Immature natural killer cell (primary cell): ENCODE measurements at places on chromosomes 1 and 21.

- no peak overlapping the region for H3K4me3 ChIP-seq
- peaks cover 3% of the 10 kb centered on the region for H3K27me3 ChIP-seq
- H3K36me3 ChIP-seq, result no peaks in the 10 kb centered on the region
- H3K27ac ChIP-seq, result no peak overlapping the region
- H3K4me1 ChIP-seq, result peaks cover 22% of the 10 kb centered on the region
These were observed 356.6 kb upstream of the SNX7 start for GRCh38 chr1:98304888-98305287.

- H3K4me3 ChIP-seq, result no peak overlapping the region
- no peaks in the 10 kb centered on the region for H3K4me1 ChIP-seq
- peaks cover 17% of the 10 kb centered on the region for H3K36me3 ChIP-seq
- H3K27me3 ChIP-seq, result peaks cover 1% of the 10 kb centered on the region
- no peak overlapping the region for H3K27ac ChIP-seq
These were observed 8.3 kb upstream of the PTCH2 start for GRCh38 chr1:44851308-44851707.

GRCh38 chr1:3550511-3551289 is 60.6 kb downstream of the MEGF6 start:
- DNase-seq, result no peak
- H3K27ac ChIP-seq, result no peak overlapping the region
- H3K27me3 ChIP-seq, result no peaks in the 10 kb centered on the region
- no peaks in the 10 kb centered on the region for H3K36me3 ChIP-seq
- H3K4me1 ChIP-seq, result no peaks in the 10 kb centered on the region
- H3K4me3 ChIP-seq, result no peak overlapping the region

GRCh38 chr21:39452207-39452969 is 618 bp downstream of the SH3BGR start:
- H3K27ac ChIP-seq, result no peak overlapping the region
- no peak overlapping the region for H3K4me3 ChIP-seq
- H3K27me3 ChIP-seq, result peaks cover 3% of the 10 kb centered on the region
- H3K36me3 ChIP-seq, result peaks cover 4% of the 10 kb centered on the region
- no peak for DNase-seq

- DNase-seq, result peak; percentile 7
- peaks cover 43% of the 10 kb centered on the region for H3K27me3 ChIP-seq
- H3K4me1 ChIP-seq, result peaks cover 62% of the 10 kb centered on the region
- peak overlapping the region; percentile 21 for H3K27ac ChIP-seq
- H3K36me3 ChIP-seq, result peaks cover 45% of the 10 kb centered on the region
These were observed 3.3 kb downstream of the RSRP1 start for GRCh38 chr1:25243907-25244306.

- peaks cover 3% of the 10 kb centered on the region for H3K27me3 ChIP-seq
- DNase-seq, result no peak
- no peaks in the 10 kb centered on the region for H3K36me3 ChIP-seq
- no peak overlapping the region for H3K27ac ChIP-seq
- H3K4me3 ChIP-seq, result no peak overlapping the region
- H3K4me1 ChIP-seq, result no peaks in the 10 kb centered on the region
These were observed 23.3 kb downstream of the EPHA10 start for GRCh38 chr1:37741662-37742061.

DNA sequence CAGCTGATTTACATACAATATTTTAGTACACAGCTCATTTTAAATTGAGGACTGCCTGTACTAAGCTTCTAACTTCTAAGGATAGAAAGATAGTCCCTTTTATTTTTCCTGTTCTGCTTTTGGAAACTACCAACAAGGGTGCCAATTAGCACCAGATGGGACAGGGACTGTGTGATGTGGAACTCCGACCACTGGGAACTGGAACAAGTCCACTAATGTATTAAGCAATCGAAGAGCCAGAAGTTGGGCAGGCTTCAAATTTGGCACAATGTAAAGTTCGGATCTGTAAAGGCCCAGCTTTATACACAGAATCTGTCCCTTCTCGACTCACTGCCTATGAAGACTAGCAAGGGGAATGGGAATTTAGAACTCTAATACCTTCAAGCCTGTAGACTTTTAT is 149.3 kb downstream of the ZC3H11B start:
- peaks cover 2% of the 10 kb centered on the region for H3K27me3 ChIP-seq
- no peaks in the 10 kb centered on the region for H3K36me3 ChIP-seq
- no peak for DNase-seq
- no peak overlapping the region for H3K4me3 ChIP-seq

GRCh38 chr1:57300186-57300585 is 123.7 kb downstream of the DAB1 start:
- no peaks in the 10 kb centered on the region for H3K4me1 ChIP-seq
- H3K27ac ChIP-seq, result no peak overlapping the region
- no peak overlapping the region for H3K4me3 ChIP-seq
- no peak for DNase-seq

DNA sequence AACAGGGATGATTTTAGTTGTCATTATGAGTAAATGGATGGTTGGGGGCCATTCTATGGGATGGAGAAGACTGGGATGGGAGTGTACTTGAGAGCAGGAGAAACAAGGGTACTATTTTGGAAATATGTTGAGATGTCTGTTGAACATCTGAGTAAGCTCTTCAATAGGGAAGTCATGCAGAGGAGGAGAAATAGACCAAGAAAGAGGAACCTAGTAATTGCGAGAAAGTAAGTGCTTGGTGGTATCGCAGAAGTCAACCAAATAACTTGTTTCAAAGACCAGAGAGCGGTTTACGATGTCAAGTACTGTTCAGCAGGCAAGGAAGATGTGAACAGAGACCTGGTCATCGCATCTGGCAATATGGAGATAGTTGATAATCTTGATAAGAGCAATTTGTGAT is 22.4 kb upstream of the CHRM3 start:
- no peak for DNase-seq
- H3K36me3 ChIP-seq, result no peaks in the 10 kb centered on the region
- no peak overlapping the region for H3K4me3 ChIP-seq
- H3K27ac ChIP-seq, result no peak overlapping the region

DNA sequence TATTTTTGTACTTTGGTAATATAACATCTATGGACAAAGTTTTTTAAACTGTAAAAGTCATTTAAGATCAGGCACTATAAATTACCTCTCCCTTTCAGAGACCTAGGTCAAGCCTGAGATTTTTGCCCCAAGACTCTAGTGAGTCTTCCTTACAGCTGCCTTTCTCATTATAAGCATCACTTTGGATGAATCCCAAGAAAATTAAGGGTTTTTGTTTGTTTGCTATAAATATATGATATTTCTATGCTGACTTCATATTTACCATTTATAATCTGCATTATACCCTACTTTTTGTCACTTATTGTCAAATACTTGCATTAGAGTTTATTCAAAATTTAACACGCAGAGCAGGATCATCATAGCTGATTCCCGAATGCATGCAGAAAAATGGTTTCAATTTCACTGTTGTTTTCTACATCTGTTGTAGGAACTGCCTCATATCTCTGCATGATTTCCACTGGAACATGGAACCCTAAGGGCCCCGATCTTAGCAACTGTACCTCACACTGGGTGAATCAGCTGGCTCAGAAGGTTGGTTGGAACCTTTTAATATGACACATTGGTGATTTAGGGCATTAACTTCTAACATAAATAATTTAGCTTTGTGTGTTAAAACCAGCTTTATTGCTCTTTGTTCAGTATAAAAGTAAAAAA is 150.0 kb downstream of the ADGRL2 start:
- no peak for DNase-seq
- no peak overlapping the region for H3K27ac ChIP-seq
- no peak overlapping the region for H3K4me3 ChIP-seq
- H3K4me1 ChIP-seq, result no peaks in the 10 kb centered on the region
- H3K36me3 ChIP-seq, result no peaks in the 10 kb centered on the region

DNA sequence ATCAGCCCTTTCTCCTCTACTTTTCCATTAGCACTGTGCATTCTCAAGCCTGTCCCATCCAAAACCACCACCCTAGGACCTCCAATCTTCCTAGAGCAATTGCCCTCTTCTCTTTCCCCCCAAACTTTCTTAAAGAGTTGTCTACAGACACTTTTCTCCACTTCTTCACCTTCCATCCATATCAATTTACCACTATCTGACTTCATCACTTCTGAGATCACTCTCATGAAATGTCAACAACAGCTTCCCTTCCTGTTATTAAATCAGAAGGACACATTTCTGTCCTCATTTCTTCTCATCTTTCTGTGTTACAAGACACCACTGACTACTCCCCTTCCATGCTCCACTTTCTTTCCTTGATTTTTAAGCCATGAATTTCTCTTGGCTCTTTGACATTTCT is 36.0 kb upstream of the CFAP298 start:
- no peaks in the 10 kb centered on the region for H3K4me1 ChIP-seq
- H3K4me3 ChIP-seq, result no peak overlapping the region
- DNase-seq, result no peak
- H3K27ac ChIP-seq, result no peak overlapping the region

GRCh38 chr1:28775121-28775942 is 36.6 kb upstream of the OPRD1 start:
- peak overlapping the region; percentile 87 for H3K4me3 ChIP-seq
- H3K4me1 ChIP-seq, result peaks cover 15% of the 10 kb centered on the region
- DNase-seq, result peak; percentile 76
- peaks cover 2% of the 10 kb centered on the region for H3K27me3 ChIP-seq
- no peaks in the 10 kb centered on the region for H3K36me3 ChIP-seq

DNA sequence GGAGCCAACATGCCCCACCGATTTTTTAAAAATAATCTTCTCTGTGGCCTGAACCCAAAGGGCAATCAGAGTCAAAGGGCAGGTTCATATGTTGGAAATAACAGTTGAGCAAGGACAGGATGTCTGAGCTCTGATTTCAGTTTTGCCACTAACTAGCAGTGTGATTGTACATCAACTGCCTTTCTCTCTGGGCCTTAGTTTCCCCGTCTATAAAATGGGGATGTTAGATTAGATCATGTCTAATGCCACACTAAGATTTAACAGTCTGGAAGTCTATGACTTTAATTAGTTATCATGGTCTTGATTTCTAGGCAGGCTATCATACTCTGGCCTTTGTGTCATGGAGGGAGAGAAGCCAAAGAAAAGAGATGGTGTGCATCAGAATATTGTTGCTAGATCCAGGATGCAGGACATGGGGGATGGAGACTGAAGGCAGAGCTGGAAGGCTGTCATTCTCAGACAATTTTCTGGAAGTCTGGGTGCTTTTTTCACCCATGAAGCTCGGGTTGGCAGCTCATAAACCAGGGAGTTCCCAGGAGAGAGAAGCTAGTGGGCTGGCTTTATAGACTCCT is 28.4 kb downstream of the IER5 start:
- no peaks in the 10 kb centered on the region for H3K36me3 ChIP-seq
- DNase-seq, result no peak
- H3K4me1 ChIP-seq, result peaks cover 17% of the 10 kb centered on the region
- H3K4me3 ChIP-seq, result no peak overlapping the region
- no peak overlapping the region for H3K27ac ChIP-seq

DNA sequence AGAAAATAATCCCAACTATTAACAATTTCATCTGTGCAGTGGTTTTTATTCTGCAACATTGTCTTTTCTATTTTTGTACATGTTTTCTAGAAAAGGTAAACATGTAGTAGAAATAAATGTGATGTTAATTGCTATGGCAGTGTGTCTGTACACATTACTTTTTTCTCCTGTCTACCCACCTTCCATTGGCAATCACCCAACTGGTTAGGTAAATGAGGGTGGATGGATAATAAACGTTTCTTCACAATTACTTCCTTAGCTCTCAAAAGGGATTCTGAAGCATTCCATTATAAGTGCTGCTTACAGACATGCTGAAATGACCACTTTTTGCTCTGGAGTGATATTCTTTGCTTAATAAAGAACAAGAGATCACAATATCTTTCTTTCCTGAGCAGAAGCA is 61.4 kb downstream of the MAGI3 start:
- DNase-seq, result no peak
- peaks cover 3% of the 10 kb centered on the region for H3K36me3 ChIP-seq
- peaks cover 7% of the 10 kb centered on the region for H3K27me3 ChIP-seq

GRCh38 chr1:240399381-240399780 is 212.6 kb downstream of the GREM2 start:
- H3K27me3 ChIP-seq, result peaks cover 1% of the 10 kb centered on the region
- no peak for DNase-seq
- no peak overlapping the region for H3K4me3 ChIP-seq
- no peak overlapping the region for H3K27ac ChIP-seq

DNA sequence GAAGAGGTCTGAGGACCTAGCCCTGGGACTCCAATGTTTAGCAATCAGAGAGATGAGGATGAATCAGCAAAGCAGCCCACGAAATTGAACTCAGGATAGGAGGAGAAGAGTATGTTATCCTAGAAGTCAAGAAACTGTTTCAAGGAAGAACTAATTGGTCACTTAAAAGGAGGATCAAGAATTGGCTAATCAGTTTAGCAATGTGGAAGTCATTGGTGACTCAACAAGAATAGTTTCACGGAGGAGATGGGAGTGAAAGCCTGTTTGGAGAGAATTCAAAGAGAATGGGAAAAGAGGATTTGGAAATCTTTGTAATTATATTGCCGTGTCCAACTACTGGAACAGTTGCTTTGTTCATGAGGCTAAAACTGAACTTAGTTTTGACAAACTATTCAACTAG is 7.4 kb downstream of the HMCN1 start:
- H3K27me3 ChIP-seq, result no peaks in the 10 kb centered on the region
- H3K36me3 ChIP-seq, result no peaks in the 10 kb centered on the region
- no peak overlapping the region for H3K27ac ChIP-seq
- no peak overlapping the region for H3K4me3 ChIP-seq
- no peak for DNase-seq

DNA sequence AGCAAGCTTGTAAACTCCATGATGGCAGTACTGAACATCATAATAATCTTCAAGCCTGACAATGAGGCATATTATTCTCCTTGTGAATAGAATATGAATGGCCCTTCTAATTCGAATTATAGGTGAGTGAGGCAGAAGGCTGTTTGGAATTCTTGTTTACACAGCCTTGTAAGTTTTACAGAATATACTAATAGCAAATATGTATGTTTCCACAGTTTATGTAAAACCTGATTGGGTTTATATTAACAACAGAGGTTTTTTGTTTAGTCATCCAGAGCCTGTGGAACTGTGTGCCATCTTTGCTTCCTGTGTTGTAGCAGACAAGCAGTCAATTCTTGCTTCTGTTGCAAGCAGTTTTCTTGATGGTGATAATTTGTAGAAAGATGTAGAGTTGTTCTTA is 8.0 kb downstream of the OSBPL9 start:
- DNase-seq, result no peak
- H3K36me3 ChIP-seq, result no peaks in the 10 kb centered on the region
- peaks cover 3% of the 10 kb centered on the region for H3K4me1 ChIP-seq
- no peak overlapping the region for H3K27ac ChIP-seq

GRCh38 chr1:112513112-112513870 is 4.5 kb downstream of the WNT2B start:
- H3K4me1 ChIP-seq, result no peaks in the 10 kb centered on the region
- no peak overlapping the region for H3K4me3 ChIP-seq
- H3K36me3 ChIP-seq, result no peaks in the 10 kb centered on the region
- no peak overlapping the region for H3K27ac ChIP-seq
- peaks cover 5% of the 10 kb centered on the region for H3K27me3 ChIP-seq

- H3K36me3 ChIP-seq, result no peaks in the 10 kb centered on the region
- H3K4me1 ChIP-seq, result no peaks in the 10 kb centered on the region
- H3K4me3 ChIP-seq, result no peak overlapping the region
- H3K27me3 ChIP-seq, result peaks cover 16% of the 10 kb centered on the region
These were observed 16.3 kb downstream of the PAX7 start for GRCh38 chr1:18646786-18647410.
